ENCODE measurements at places on chromosomes 6 and 20.
A peak's percentile ranks its signal among the peaks of the same experiment; 100 is the strongest.

- no peak for DNase-seq
Measured at GRCh38 chr20:46135856-46136633, 17.9 kb downstream of the CD40 start.

DNA sequence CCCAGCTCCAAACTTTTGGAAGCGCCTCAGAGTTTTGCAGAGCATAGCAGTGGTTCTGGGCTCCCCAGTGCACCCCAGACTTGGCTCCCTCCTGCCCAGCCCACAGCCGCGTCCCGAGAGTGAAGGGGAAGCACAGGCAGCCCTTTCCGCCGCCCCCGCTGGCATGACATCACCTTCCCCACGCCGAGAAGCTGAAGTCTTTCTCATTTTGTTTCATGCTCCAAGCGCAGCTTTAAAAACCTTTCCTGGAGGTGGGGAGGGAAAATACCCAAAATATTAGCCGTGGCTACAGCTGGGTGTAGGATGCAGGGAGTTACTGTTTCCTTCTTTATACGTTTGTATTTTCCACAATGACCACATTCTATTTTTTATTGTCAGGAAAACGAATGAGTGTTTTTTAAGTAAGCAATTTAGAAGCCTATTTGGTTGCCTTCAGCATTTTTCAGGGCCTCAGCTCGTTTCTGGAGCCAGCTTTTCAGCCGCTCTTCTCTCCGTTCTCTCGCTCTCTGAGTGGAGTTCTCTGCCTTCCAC is 72.9 kb downstream of the SNX5 start:
- DNase-seq: no peak

- DNase-seq: no peak
Measured at GRCh38 chr6:134508862-134509498, 191.1 kb upstream of the SGK1 start.

GRCh38 chr6:92124200-92124651 is 1295.1 kb downstream of the EPHA7 start:
- no peak for DNase-seq

DNA sequence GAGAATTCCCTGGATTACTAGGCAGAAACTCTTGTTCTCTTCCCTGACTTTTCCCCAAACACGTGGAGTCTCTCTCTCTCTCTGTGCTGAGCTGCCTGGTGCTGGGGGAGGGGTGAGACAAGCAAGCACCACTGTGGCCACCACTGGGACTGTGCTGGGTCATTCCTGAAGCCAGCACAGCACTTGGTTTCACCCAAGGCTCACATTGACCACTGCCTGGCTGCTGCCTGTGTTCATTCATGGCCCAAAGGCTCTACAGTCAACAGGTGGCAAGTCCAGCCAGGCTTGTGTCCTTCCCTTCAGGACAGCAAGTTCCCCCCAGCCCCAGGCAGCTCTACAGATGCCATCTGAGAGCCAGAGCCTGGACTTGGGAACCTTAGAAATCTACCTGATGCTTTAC is 92.2 kb downstream of the CTNNBL1 start:
- no peak for DNase-seq

- DNase-seq: peak; percentile 15
Measured at GRCh38 chr6:133973109-133973971, 20.3 kb downstream of the TBPL1 start.

DNA sequence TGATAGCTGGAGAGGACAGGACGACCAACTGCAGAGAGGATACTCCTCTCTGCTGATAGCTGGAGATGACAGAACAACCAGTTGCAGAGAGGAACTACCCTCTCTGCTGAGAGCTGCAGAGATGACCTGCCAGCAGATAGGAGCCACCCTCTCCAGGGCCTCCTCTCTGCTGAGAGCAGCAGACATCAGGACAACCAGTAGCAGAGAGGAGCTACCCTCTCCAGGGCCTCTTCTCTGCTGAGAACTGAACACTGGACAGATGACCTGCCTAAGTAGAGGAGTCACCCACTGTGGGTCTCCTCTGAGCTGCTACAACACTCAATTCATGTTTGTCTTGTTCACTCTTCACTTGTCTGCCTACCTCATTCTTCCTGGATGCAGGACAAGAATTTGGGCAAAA is 27.3 kb upstream of the ZBTB24 start:
- no peak for DNase-seq

DNA sequence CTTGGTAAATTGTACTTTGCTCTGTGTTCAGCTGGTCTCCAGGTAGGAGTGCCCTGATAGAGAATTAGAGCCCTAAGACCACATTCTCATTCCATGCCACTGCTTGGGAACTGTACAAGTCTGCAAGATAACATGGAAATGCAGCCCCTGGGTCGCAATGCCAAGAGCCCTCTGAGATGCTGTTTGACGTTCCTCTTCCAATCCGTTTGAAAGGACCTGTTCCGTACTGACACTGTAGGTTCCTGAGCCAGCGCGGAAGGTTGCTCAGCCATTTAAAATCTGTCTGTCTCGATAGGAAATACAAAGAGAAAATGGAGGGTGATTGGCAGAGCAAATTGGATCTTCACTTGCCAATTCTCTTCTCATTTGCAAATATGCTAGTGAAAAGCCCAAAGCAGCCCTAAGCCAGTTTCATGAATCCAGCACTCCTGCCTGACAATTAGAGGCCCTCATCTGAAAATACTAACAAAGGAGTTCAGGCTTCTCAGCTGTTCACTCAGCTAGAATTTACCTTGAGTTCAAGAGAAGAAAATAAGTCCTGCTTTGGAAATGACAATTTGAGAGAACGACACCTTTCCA is 100.6 kb upstream of the AFDN start:
- DNase-seq: no peak

DNA sequence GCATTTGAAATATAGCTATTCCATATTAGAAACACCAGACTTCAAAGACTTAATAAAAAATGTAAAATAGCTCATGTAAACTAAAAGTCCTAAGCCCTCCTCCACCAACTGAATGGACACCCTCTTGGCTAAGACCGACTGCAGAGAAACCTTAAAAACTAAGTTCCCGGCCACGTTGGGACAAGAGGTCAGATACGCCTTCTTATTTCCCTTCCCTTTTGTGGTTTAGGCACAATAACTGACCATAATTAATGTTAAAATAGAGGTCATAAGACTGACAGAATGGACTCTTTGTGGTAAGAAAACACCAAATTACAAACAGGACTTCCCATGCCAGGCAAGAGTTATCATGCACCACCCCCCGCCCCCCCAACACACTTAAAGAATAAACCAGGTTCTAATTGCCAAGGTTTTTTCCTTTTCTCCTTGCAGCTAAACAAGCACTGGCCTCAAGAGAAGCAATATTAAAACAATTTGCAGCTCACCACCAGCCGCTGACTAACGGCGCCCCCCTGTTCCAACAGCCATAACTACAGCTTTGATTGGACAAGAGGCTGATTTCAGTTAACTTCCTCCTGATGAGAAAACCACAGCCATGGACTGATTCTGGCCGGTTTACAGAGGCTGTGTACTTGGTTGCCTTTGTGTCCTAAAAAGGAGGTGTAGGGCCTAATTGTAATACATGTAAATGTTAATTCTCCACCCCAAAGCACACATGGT is 10.7 kb upstream of the LAMP5 start:
- no peak for DNase-seq

DNA sequence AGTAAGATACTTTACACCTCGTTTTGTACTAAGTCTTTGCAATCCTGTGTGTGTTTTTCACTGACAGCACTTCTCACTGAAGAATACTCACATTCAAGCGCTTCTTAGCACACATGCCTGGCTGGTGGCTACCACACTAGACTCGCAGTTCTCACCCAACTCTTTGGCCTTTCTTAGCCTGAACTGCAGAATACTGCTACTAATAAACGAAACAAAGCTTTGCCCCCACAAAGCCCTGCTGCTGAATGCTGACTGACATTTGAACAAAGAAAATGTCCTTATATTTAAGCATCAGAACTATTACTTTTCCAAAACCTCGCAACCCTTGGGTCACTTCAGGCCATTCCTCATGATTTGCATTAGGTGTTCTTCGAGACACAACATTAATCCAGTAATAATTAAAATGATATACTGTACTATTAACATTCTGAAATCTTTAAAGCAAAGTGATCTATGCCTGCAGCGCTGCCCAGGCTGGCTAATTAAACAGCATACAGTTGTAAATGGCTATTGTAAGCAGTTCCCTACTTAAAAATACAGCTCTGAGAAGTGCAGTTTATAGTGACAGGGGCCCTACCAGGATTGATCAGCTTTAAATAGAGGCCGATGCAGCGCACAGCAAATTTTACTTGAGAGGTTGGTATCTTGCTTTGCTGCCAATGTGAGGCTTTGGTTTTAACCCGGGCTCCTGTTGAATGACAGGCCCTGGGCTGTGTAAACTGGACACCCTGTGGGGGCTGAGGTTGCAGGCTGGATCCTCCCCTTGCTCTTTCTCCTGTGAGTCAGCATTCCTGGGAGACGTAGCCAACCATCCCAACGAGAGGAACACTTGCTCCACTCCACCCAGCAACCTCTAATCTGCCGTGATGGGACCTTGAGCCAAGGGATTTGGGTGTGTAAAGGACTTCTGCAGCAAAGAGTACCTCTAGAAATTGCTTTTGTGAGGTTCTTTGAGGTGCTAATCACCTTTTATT is 899.0 kb downstream of the TFAP2A start:
- no peak for DNase-seq

DNA sequence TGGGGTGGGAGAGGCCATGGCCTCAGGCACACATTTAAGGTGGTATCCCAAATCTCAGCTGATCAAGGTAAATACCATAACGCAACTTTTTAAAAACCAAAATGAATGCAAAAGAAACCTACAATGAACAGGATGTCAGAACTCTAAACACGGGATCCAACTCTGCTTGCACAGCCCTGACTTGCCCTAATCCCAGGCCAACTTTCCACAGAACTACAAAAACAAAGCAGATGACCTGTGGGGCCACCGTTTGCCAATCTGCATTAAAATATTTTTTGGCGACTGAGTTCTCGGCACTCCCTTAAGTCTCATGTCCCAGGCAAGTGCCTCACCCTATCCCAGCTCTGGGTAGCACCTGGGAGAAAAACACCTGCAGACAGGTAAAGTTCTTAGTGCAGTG is 110.5 kb downstream of the ZFP64 start:
- DNase-seq: no peak

GRCh38 chr6:41626917-41627316 is 11.4 kb upstream of the MDFI start:
- no peak for DNase-seq

DNA sequence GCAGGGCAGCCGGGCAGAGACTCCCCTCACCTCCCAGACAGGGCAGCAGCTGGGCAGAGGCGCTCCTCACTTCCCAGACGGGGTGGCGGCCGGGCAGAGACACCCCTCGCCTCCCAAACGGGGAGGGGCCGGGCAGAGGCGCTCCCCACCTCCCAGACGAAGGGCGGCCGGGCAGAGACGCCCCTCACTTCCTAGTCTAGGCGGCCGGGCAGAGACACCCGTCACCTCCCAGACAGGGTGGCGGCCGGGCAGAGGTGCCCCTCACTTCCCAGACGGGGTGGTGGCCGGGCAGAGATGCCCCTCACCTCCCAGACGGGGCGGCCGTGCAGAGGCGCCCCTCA is 6.6 kb upstream of the PRIM2 start:
- DNase-seq: no peak

GRCh38 chr6:2797564-2798031 is 32.4 kb downstream of the WRNIP1 start:
- no peak for DNase-seq

DNA sequence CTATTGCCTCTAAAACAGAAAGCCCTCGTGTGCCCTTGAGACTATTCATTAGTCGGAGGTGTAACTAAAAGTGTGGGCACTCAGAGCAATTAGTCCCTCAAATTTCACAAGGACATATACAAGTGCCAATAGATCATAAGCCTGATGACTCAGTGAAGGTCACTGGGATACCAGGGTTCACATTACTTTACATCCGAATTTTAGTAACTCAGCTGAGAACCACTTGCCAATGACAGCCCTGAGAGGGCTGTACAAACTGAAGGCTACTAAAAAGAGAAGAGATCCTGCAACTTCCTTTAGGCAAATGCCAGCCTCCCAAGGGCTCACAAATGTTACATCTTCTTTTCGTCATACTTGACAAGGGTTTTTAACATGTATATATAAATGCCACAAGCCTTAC is 369.6 kb downstream of the TENT5A start:
- DNase-seq: no peak

GRCh38 chr6:94289131-94289530 is 869.8 kb upstream of the EPHA7 start:
- no peak for DNase-seq

GRCh38 chr6:158908606-158909005 is 89.4 kb upstream of the EZR start:
- DNase-seq: no peak

DNA sequence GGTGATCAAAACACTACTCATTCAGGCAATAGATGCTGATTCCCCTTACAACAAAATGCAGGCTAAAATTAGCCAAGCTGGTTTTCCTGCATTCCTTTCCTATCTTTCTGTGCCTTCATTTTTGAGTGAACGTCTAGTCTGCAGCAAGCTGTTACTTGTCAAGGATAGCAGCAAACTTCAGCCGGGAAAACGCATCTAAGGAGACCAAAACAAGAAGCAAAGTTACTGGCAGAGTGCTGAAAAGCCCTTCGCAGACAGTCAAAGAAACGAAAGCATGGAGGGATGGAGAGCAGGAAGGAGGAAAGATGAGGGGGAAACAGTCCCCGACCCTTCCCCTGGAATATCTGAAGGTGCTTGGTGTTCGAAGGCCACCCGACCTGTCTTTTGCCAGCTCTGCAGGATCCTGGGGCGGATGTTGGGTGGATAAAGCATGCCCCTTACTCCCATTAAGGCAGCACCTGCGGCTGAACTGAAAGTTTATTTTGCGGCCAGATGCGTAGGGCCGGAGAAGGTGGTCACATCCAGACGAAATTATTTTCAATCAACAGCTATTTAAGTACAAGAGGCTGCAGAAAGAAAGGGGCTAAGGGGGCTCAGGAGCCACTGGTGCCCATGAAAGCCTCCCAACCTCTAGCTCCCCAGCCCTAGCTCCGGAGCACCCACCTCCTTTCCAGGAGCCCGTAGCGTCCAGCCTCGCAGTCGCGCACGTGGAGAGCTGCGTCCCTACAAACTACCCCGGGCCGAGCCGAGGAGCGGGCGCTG is 538 bp downstream of the FERMT1 start:
- peak; percentile 34 for DNase-seq
